ENCODE measurements at places on chromosomes 7 and 10.

DNA sequence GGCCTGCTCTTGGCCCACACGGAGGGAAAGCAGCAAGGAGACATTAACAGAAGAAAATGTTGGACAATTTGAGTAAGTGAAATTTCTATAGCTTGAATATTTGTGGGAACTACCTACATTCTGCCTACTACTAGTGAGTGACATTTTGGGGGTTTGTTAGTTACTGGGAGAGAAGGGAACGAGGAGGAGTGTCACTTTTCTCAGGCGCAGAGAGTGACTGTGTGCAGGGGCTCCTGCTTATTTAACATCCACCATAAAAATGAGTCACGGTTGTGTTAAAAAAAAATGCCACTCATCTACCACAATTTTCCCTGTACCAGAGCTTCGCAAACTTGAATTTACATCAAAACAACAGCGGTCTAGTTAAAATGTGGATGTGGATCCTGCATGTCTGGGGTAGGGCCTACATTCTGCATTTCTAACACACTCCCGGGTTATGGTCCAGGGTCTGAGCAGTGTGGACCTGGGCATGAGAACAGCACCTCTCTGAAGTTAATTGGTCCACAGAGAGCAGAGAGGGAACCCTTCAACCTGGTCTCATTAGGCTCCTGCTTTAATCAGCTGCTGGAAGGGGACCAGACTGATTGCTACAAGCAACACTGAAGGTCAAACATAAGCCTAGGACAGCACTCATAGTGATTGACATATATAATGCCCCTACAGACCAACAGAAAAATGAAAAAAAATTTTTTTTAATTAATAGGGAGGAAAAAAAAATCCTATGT lies 41.4 kb downstream of the ICA1 start:
- no peak for DNase-seq

- no peak for DNase-seq
Observed at GRCh38 chr7:121126801-121127534, 138.5 kb downstream of the CPED1 start.

- DNase-seq, result no peak
Observed at GRCh38 chr10:115953281-115953680, 319.7 kb downstream of the GFRA1 start.

- no peak for DNase-seq
Observed at GRCh38 chr7:82444220-82444909, 788 bp upstream of the CACNA2D1 start.

DNA sequence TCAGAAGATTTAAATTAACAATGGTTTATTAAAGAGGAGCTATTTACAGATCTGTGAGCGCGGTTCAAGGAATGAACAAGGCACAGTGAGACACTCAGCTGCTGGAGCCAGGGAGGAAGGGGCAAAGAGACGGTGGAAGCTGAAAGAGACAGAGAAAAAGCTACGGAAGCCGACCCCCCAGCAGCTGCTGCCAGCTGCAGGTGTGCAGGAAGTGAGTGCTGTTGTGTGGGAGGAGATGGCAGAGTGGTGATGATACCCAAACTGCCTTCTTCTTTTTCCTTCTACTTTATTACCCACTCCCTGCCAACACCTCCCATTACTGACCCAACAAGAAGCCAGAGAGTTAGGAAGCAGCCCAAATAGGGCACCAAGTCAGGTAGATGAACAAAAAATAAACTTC lies 41.9 kb upstream of the MBL2 start:
- DNase-seq, result no peak

GRCh38 chr7:46369933-46370654 lies 449.0 kb upstream of the IGFBP3 start:
- no peak for DNase-seq

DNA sequence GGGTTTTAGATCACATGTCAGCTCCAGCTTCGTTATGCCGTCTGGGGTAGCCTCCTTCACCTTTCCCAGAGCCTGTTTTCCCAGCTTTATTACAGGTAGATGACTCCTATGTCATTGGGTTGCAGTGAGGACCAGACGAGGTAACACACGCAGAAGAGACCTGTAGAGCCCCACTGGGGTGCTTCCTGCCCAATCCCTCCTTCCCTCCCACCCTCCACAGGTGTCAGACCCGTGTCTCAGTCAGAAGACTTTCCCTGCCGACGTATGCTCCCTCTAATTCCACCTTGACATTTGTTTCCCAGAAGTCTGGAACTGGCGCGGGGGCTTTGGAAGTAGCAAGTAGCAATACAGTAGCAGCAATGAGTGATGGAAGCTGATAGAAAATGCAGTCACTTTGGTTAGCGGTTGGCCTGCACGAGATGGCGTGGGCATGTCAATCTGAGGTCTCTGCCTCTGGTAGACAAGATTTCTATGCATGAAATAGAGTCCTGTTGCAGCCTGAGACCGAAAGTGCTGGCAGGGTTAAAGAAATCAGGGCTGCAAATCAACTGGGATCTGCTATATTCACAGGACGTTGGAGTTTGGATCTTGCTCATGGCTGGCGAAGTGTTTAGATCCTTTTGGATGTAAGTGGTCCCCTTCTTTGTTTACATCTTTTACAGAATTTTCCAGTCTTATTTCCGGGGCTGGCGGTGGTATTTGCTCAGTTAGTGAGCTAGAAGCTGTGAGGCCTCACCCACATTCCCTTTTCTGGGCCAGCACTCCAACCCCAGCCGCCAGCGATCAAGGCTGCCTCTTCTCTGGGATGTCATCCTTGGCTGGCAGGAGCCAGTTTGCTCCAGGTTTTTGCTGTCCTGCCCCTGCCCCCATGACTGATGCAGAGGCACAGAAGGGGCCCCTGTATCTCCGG lies 78.3 kb upstream of the KMT2C start:
- no peak for DNase-seq

DNA sequence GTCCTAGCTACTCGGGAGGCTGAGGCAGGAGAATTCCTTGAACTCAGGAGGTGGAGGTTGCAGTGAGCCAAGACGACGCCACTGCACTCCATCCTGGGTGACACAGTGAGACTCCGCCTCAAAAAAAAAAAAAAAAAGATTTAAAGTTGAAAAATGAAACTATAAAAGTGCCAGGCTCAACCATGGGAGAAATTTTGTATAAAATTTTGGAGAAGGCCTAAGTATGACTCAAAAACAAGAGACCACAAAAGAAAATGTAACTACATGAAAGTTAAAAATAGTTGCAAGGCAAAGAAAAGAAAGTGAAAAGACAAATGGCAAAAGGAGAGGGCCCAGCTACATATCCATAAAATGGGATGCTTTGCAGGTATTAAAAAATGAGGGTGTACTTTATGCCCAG lies 104.1 kb downstream of the ARHGAP22 start:
- DNase-seq, result no peak

All from KG1 (cell line).